ENCODE measurements at places on chromosomes 5 and 9.

GRCh38 chr9:21252721-21253547 is 13.1 kb upstream of the IFNA14 start:
- DNase-seq = no peak

DNA sequence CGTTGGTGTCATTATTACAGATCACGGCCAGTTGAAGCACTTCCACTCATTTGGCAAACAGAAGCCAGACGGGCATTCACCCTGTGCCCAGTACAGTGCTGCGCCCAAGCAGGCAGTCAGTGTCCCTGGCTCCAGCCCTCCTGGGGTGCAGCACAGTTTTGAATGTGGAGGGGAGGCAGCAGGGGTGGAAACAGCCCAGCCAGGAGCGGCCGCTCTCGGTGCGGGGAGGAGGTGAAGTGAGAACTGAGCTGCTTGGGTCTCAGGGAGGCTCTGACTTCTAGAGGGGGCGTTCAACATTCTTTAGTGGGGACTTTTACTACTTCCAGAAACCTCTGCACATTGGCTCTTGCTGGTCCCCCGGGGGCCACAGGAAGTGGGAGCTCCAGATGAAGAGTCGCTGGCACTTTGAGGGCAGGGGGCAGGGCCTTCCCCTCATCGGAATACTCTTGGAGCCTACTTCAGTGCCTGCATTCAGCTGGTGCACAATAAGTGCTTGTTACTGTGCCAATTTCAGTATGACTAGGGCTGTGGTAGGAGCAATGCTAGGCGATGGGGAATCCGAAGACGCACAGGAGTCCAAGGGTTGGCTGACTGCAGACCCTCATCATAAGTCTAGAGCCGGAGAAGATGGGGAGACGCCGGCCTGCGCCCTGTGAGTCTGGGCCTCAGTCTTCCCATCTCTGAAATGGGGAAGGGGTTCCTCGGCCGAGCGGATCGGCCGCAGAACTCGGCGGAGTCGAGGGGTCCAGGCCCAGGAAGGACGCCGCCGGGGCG is 492 bp upstream of the NEK6 start:
- DNase-seq = no peak

- DNase-seq = no peak
Observed at GRCh38 chr9:134168757-134169550, 4.6 kb upstream of the RNU6ATAC start.

DNA sequence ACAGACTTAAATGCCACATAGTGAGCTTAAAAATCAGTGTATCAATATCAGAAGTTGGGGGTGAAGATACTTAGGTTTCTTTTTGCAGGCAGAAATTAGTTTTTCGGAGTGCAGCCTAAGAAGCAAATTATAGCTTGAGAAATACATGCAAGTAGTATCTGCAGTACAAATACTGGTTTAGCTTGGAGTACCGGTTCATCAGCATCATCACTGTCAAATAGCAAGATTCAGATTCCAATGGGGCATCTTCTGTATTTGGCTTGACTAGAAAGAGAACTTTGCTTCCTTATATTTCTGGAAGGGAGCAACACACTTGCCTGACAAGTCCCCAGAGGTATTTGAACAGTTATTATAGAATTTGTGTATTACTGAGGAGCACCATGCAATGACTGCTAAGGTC is 19.8 kb downstream of the SLC31A1 start:
- no peak for DNase-seq

- no peak for DNase-seq
Observed at GRCh38 chr5:9316733-9317132, 229.1 kb downstream of the SEMA5A start.

DNA sequence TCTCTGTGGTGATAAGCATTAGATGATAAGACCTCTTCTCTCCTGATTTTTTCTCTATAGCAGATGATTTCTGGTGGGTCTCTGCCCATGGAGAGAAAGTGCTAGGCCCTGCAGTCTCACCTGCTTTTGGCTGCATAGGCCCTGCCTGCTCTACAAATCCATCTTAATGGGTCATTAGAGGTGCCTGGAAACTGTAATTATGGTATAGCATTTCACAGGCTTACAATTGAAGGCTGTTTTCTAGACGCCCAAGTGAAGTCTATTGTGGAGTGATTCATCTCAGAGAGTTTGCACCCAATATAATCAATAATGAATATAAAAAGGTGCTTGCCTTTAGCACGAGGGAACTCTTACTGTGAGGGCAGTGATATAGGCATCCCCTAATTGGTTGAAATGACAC is 33.8 kb downstream of the NEUROG1 start:
- no peak for DNase-seq

- DNase-seq = no peak
Observed at GRCh38 chr5:177985430-177986040, 10.5 kb downstream of the PROP1 start.

- no peak for DNase-seq
Observed at GRCh38 chr5:96384353-96384752, 48.7 kb downstream of the PCSK1 start.

DNA sequence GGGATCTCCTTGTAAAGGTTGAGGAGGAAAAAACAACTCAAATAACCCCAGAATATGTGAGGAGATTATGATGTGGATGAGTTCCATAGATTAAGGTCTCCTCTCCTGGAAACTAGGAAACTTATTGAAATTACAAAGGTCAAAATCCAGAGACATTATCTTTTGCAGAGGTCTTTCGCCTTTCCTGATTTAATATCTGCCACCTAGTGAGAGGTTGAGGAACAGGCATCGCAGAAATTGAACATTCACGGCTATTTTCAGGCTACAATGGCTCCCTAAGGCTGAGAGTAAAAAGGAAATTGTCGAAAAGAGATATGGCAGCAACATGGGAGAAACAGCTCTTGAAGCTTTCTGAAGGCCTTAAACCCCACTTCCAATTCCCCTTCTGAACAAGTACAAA is 127.5 kb upstream of the PLCXD3 start:
- no peak for DNase-seq

- DNase-seq = no peak
Observed at GRCh38 chr5:179265514-179266290, 79.6 kb downstream of the ADAMTS2 start.

GRCh38 chr9:124873664-124874063 is 11.7 kb downstream of the ARPC5L start:
- no peak for DNase-seq

GRCh38 chr5:125109293-125109692 is 362.9 kb upstream of the ZNF608 start:
- no peak for DNase-seq

DNA sequence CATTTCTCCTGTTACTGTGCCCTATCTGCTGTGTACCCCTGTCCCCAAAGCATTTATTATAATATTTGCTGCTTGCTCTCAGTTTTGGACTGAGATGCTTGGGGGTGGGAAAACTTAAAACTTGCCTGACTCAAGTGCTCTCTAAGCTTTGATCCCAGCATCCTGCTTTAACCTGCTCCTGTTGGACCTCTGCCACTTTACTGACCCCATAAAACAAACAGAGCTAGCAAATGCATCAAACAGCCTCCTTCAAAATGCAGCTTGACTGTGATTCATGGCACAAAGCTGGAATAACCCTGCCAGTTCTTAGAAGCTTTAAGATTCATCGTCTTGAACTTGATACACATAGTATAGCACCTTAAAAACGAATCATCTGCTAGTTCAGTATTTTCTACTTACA is 212.5 kb downstream of the DEPDC1B start:
- no peak for DNase-seq

DNA sequence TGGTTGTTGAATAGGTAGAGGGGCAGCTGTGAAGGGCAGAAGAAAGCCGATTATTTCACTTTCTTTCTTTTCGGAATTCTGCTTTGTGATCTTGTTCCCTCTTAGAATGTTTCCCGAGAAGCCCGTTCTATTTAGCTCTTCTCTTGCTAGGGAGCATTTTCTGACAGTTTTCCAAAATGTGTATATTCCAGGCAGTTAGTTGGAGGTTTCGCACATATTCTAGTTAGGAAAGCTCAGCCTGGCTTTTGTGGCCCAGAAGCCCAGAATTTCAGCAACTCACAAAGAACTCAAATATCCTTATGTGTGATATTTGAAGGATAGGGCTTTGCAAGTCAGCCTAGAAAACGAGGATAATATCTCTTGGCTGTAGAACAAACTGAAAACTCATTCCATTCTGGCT is 461.0 kb upstream of the C9orf72 start:
- DNase-seq = no peak

GRCh38 chr9:110712955-110713354 is 44.4 kb downstream of the MUSK start:
- no peak for DNase-seq

GRCh38 chr5:172497591-172498255 is 43.4 kb upstream of the SH3PXD2B start:
- no peak for DNase-seq

- DNase-seq = no peak
Observed at GRCh38 chr9:106784076-106784475, 78.9 kb upstream of the ZNF462 start.

Data from stimulated activated CD4-positive, alpha-beta T cell treated with anti-CD3 and anti-CD28 coated beads, TNF-alpha, amount 100 ng/mL, for 4 hours (primary cell).